HuH-7 (cell line): ENCODE measurements at places on chromosomes 12 and 14.

DNA sequence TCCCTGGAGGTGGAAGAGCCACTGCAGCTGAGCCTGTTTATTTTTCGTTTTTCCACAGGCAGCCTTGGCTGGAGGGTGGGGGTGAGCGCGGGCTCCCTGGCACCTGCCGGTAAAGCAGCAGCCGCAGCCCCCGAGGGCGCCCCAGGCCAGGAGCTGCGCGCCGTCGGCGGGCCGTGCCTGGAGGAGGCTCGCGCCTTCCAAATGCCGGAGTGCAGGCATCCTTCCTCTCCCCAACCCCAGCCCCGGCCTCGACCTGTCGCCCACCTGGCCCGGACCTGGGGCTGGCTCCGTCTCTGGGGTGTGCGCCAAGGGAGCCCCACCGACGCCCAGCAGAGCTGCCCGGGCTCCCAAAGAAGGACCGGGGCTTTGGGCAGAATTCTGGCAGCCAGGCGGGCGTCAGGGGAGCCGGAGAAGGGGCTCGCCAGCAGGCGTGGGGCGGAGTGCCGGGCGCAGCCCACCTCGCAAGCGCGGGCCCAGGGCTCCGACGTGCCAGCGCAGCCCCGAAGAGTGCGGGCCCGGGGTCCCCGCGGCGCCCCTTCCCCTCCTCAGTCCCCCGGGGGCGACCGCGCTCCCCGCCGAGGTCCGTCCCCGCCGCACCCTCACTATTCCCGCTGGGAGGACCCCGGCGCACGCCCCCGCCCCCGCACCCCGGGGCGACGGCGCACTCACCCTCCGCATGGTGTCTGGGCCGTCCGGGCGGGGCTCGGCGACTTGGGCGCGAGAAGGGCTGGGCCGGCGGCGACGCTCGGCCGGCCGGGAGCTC is 130.3 kb downstream of the NDUFA12 start:
- peak; percentile 65 for DNase-seq

- DNase-seq, result no peak
Measured at GRCh38 chr12:131962069-131962468, 12.3 kb downstream of the EP400 start.

DNA sequence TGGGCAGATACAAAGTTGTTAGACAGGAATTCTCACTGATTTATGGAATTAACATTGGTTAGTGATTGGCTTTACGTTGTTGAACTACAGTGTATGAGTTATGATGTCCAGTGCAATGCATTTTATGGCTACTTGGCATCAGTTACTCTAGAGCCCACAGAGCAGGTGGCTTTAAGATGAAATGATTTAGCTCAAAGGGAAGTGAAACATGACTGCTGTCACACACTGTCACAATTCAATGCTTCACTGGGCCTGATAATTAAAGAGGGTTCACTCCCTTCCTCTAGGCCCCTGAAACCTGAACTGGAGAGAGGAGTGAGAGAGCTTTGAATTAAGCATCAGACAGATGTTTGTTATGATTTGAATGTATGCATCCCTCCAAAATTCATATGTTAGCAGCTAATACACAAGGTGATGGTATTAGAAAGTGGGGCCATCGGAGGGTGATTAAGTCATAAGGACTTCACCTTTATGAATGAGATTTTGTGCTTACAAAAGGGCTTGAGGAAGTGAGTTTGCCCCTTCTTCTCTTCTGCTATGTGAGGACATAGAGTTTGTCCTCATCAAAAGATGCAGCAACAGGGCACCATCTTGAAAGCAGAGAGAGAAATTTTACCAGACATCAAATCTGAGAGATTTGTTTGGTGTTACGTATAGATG is 175.8 kb upstream of the GRIN2B start:
- no peak for DNase-seq

- DNase-seq, result no peak
Measured at GRCh38 chr12:64743206-64743605, 16.0 kb downstream of the GNS start.

GRCh38 chr12:79143803-79144202 is 279.2 kb downstream of the SYT1 start:
- no peak for DNase-seq

- no peak for DNase-seq
Measured at GRCh38 chr12:27592548-27592947, 68.5 kb downstream of the PPFIBP1 start.
